ENCODE measurements at places on chromosomes 7 and 10.

DNA sequence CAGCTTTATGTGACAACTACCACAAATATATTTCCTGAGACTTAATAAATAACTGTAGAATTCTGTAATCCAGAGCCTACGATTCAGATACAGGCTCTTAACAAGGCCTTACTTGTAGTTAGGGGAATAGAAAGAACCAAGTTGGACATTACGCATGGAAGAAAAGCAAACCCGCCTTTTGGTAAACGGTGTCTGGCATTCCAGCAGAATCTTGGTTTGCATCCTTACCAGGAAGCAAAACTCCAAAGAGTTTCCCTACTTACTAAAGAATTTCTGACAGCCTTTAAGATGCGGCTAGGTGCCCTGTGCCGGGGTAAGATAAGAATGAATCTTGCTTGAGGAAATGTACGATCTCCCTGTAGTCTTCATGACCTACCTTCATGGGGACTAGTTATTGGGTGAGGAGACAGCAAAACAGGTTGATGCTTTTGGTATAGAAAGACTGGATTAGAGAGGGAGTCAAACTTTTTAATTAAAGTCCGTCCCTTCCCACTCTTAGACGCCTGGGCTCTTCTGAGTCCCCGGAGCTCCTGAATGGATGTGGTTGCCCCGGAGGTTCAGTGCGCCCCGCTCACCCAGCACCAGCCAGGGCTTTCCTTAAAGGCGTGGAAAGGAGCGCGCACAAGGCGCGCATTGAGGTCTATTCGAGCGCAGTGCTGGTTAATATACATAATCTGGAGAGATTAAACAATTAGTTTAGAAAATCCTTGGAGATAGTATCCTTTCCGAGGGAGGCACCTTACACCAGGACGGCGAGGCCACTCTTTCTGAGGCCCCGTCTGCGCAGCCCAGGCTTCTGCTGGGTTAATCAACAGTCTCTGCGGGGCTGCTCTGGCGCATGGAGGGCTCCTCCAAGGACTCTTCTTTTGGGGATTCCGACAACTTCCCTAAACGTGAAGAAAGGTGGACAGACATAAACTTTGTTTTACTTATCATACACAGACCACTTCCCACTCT lies 11.5 kb downstream of the PTF1A start:
- no peak for DNase-seq

GRCh38 chr7:70856901-70857630 lies 274.9 kb upstream of the GALNT17 start:
- no peak for DNase-seq

DNA sequence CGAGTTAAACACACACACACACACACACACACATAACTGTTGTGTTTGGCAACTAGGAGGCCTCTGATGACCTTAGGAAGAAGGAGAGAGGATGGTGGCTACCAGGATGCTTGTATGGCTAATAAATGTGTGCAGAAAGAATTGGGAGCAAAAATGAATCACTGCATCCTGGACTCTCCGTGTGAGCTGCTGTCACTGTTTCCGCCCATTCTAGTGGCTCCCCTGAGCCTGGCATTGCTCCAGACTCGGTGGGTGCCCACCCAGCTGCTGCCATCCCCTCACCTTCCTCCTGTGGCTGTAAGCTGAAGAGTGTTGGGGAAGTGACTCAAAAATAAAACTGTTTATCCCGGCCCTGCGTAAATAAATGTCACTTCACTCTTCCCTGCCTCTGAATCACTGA lies 149.5 kb upstream of the MINDY3 start:
- no peak for DNase-seq

- no peak for DNase-seq
Observed at GRCh38 chr7:156764766-156765165, 124.2 kb downstream of the RNF32 start.

DNA sequence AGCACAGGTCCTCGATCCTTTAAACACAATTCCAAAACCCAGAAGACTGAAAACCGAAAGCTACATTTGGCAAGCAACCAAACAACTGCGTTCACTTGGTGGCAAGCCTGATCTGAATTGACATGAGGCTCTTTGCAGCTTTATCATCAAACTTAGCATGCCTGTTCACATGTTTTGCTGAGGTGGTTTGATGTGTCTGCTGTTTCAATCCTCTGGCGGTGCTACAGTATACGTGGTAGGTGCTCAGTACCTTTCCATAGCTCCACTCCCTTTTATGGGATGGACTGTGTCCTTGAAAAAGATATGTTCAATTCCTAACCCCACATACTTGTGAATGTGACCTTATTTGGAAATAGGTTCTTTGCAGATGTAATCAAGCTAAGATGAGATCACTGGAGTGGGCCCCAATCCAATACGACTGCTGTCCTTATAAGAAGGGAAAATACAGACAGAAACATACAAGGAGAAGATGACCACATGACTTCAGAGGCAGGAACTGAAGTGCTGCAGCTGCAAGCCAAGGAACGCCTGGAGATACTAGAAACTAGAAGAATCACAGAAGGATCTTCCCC lies 33.4 kb downstream of the CCDC6 start:
- no peak for DNase-seq

GRCh38 chr7:11831156-11831735 lies 752 bp downstream of the THSD7A start:
- DNase-seq = no peak

DNA sequence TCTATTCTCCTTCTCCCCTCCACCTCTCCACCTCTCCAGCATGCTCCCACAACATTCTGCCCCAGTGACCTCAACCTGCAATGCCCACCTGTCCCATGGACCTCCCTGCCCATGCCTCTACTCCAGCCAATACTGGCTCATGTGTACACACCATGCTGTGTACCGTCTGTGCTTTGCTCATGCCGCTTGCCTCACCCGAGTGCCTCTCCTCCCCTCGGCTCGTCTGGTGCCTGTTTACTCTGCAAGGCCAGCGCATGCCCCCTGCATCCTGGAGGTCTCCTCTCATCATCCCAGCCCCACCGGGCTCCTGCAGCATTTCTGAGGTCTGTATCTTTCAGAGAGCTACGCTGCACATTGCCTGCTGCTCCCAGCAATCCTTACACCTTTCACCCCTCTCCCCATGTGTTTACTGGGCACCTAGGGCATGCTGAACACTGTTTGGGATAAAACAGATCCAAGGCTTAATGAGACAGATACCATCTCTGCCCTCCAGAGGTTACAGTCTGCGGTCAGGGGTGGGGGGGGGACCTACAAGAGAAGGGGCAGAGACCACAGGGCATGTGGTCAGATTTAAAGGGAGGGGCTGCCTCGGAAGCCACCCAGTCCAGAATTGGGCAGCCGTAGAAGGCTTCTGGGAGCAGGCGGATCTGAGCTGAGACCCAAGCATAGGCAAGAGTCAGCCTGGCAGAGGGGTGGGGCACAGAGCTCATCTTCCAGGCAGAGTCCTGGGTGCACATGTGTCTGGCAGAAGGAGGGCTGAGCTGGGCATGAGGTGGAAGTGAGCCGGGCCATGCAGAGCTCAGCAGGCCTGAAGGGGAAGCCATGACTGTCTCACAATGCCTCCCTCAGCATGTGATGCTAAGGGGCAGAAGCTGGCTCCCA lies 29.6 kb upstream of the PSAP start:
- no peak for DNase-seq

DNA sequence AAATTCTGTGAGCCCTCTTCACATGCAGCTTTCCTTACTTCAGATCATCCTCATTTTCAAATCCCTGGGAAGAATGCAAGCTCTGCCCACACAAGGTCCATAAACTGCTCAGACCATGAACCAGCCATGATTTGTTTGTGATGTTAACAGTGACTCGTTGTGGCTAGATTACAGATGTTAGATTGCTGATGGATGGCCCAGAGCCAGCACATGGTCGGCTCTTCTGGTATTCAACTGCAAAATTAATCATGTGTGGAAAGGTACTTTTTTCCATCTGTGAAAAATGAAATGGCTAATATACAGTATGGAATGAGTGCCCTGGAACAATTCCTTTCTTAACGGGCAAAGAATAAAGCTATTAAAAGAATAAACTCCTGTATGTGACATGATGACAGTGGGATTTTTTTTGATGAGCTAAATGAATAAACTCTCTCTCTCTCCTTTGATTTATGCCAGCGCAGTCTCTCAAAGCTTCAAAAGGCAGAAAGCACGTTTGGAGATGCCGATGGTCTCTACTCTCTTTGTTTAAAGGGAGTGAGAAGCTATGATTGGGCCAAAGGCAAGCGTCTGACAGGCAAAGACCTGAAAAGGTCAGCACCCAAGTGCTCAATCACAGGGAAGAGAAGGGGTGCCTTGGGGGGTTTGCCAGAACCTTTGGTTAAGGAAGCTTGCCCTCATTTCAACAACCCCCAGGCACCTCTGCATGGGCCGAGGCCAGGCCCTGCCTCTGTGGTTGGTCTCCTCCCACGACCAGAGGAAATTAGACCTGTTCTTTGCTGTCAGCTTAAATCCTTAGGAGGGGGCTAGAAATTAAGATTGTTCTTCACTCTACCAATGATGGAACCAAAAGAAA lies 444.0 kb upstream of the NFE2L3 start:
- DNase-seq = no peak

DNA sequence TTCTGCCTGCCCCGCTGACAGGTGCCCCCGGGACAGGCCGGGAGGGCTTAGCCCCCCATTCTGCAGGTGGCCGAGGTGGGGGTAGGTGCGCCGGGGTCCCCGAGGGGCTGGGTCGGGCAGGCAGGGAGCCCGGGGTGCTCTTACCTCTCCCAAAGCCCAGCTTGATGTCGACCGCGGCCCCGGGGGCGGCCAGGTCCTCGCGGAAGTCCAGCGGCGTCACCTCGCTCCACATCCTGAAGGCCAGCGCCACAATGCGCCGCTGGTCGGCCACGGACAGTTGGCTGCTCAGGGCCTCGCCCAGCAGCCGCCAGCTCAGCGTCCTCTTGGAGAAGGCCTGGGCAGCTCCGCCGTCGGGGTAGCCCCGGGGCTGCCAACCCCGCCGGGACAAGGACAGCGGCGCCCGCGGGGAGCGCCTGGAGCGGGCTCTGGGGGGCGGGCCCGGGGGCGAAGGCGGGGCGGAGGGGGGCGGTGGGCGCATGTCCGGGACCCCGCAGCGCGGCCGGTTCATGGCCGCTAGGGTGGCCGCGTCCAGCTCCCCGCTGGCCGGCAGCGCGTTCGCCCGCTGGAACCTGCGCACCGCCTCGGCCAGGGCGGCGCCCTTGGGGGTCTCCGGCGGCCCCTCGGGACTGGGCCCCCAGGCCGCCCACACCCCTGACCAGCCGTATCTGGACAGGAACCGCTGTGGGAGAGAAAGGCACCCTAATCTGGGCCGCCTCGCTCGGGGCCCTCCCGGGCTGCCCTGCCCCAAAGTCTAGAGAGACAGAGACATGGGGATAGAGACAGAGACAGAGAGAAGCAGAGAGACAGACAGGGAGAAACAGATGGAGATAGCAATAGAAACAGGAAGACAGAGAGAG lies 1.7 kb downstream of the MMP21 start:
- DNase-seq = no peak

GRCh38 chr10:97210543-97210960 lies 24.8 kb upstream of the SLIT1 start:
- no peak for DNase-seq

DNA sequence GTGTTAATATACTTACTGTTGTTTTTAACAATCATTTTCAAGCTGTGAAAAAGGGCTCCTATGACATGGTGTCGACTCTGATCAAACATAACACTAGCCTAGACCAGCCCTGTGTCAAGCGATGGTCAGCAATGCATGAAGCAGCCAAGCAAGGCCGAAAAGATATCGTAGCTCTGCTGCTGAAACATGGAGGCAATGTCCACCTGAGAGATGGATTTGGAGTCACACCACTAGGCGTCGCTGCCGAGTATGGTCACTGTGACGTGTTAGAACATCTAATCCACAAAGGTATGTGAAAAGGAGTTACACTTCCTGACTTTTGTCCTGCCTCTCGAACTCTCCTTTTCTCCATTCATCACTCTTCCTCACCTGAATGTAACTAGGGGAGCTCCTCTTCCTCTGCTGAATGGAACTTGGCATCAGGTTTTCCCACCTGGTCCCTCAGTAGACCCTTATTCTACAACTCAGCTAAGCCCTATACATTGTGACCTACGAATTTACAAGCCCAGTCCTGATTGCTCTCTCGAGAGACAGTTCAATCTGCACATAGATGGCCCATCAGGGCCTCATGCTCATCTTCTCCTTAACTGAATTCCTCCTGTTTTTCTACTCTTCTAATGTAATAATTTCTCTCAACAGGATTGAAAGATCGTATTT lies 23.0 kb downstream of the ASB15 start:
- DNase-seq = no peak

GRCh38 chr7:159075563-159076238 lies 69.0 kb downstream of the VIPR2 start:
- no peak for DNase-seq

Measured in cortex of kidney (tissue), 1 donor.